ENCODE measurements at places on chromosomes 2 and 18. TPM values are rescaled to one million over a fixed set of nuclear protein-coding genes. Genes with fewer than 3 reads are reported as not detected.

GRCh38 chr2:190563109-190563508 lies 28.6 kb upstream of the NEMP2 start:
- H3K4me3 ChIP-seq, result no peak overlapping the region
- DNase-seq, result no peak
- no peak overlapping the region for H3K27ac ChIP-seq

DNA sequence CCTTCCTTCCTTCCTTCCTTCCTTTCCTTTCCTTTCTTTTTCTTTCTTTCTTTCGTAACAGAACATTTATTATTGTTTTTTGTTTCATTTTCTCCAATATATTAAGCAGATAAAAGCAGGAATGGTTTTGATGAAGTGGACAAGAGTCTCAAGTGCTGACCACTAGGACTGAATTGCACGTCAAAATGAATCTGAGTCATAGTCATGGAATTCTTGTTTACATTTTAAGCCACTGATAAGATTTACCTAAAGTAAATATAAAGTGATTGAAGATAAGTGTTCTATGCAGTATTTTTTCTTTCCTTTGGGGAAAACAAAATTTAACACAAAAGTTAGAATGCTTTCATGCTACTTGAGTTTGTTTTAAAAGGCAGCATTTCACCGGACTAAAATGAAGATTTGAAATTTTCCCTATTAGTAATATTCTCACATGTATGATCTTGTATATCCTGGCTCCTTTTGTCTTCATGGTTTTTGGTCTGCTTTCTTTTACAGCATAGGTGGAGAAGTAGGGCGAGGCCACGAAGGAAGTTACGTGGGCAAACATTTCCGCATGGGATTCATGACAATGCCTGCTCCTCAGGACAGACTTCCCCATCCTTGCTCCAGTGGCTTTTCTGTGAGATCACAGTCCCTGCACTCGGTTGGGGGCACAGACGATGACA lies 113.5 kb downstream of the NYAP2 start:
- no peaks in the 10 kb centered on the region for H3K27me3 ChIP-seq
- peaks cover 10% of the 10 kb centered on the region for H3K4me1 ChIP-seq
- H3K4me3 ChIP-seq, result no peak overlapping the region
- DNase-seq, result peak; percentile 49
- H3K36me3 ChIP-seq, result no peaks in the 10 kb centered on the region

- no peak overlapping the region for H3K27ac ChIP-seq
- no peak overlapping the region for H3K4me3 ChIP-seq
- no peak for DNase-seq
- H3K36me3 ChIP-seq, result no peaks in the 10 kb centered on the region
- H3K27me3 ChIP-seq, result no peaks in the 10 kb centered on the region
Measured at GRCh38 chr18:69691008-69691760, 256.5 kb downstream of the CD226 start.

DNA sequence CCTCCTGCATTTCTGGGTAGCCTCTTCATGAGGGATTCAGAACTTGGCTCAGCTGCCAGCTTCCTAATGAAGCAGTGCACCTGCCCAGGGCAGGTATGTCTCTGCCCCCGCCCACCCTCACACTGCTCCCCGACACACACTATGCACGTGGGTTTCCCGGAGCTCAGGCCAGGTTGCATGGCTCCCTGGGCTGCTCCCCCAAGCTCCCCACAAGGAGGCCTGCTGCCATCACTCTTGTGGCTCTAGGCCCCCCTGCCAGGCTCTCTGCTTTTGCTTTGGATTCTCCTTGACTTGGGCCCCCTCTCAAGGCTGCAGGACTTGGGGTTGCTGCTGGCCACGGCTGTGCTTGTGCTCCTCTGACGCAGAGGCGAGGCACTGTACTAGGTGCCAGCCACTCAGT lies 43.6 kb downstream of the ADD2 start:
- no peak overlapping the region for H3K27ac ChIP-seq
- no peaks in the 10 kb centered on the region for H3K4me1 ChIP-seq
- H3K27me3 ChIP-seq, result 0 out of 2 replicates have a peak, but pooled peaks cover 7% of the 10 kb centered on the region
- DNase-seq, result no peak

The ANO7 gene
- 2.6 TPM for total RNA-seq

The GAL3ST2 gene
- not detected for total RNA-seq

The OTOF gene
- total RNA-seq, result not detected

- no peaks in the 10 kb centered on the region for H3K36me3 ChIP-seq
- H3K27ac ChIP-seq, result no peak overlapping the region
- no peak overlapping the region for H3K4me3 ChIP-seq
- DNase-seq, result peak; percentile 44
- no peaks in the 10 kb centered on the region for H3K27me3 ChIP-seq
- H3K4me1 ChIP-seq, result peaks cover 17% of the 10 kb centered on the region
Measured at GRCh38 chr2:37415128-37415820, 70.8 kb downstream of the QPCT start.

- no peak for DNase-seq
- no peaks in the 10 kb centered on the region for H3K27me3 ChIP-seq
- no peaks in the 10 kb centered on the region for H3K36me3 ChIP-seq
- no peak overlapping the region for H3K27ac ChIP-seq
Measured at GRCh38 chr2:179646862-179647587, 214.4 kb downstream of the ZNF385B start.

The LCT gene
- total RNA-seq, result not detected

DNA sequence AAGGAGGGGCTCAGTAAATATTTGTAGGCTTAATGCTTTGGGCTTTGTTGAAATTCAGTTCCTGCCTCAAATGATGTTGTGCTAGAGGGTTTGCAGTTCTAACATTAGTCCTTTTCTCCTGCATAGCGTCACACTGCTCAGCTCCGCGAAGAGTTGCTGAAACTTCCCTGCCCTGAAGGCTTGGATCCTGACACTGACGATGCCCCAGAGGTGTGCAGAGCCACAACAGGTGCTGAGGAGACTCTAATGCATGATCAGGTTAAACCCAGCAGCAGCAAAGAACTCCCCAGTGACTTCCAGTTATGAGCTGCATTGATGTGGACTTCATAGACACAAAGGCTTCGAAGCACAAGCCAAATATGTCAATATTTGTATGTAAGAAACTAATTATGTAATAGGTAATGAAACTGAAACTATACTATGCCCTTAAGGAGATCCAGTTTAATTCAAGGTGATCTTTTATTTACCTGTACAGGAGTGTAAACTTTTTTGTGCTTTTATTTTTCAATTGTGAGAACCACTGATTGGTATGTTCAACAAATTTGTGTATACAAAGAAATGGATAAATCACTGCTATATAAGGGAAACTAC lies 10.2 kb upstream of the TTC27 start:
- H3K36me3 ChIP-seq, result peaks cover 20% of the 10 kb centered on the region
- no peaks in the 10 kb centered on the region for H3K4me1 ChIP-seq
- no peak overlapping the region for H3K27ac ChIP-seq
- no peak for DNase-seq
- no peak overlapping the region for H3K4me3 ChIP-seq

The SERPINB10 gene
- total RNA-seq, result not detected

- H3K4me3 ChIP-seq, result no peak overlapping the region
- H3K27me3 ChIP-seq, result no peaks in the 10 kb centered on the region
- no peaks in the 10 kb centered on the region for H3K36me3 ChIP-seq
Measured at GRCh38 chr2:95075440-95076132, 46.0 kb downstream of the MRPS5 start.

- H3K4me3 ChIP-seq, result peak overlapping the region; percentile 75
- H3K4me1 ChIP-seq, result peaks cover 19% of the 10 kb centered on the region
Measured at GRCh38 chr2:65130664-65131175, 814 bp upstream of the RAB1A start.

GRCh38 chr2:157747695-157748370 lies 119.2 kb upstream of the ACVR1C start:
- DNase-seq, result no peak
- no peak overlapping the region for H3K27ac ChIP-seq
- H3K27me3 ChIP-seq, result no peaks in the 10 kb centered on the region
- no peak overlapping the region for H3K4me3 ChIP-seq

DNA sequence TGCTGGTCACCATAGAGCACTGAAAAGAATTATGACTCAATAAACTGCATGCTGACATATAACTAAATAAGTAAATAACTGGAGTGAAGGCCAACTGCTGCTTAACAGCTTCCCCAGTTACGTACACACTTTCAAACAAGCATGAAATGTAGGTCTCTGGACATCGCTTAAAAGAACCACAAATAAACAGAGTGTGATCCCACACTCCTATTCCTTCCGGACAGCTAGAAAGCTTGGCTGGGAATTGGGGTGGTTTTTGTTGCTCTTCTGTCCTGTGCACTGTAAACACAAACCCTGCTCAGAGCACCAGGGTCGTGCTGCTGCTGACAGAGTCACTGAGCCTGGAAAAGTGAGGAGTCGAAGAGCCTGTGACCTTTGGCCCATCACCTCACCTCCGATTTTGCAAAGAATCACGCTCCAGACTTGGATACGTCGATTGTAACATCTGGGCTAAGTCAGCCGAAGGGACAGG lies 162.7 kb upstream of the NT5C1B start:
- peaks cover 35% of the 10 kb centered on the region for H3K4me1 ChIP-seq
- peak; percentile 76 for DNase-seq
- H3K27ac ChIP-seq, result peak overlapping the region; percentile 92
- peak overlapping the region; percentile 20 for H3K4me3 ChIP-seq
- H3K27me3 ChIP-seq, result no peaks in the 10 kb centered on the region

- H3K27me3 ChIP-seq, result no peaks in the 10 kb centered on the region
- H3K27ac ChIP-seq, result no peak overlapping the region
- no peak overlapping the region for H3K4me3 ChIP-seq
- H3K36me3 ChIP-seq, result no peaks in the 10 kb centered on the region
Measured at GRCh38 chr18:47260924-47261701, 9.7 kb upstream of the SKOR2 start.

The ZNF521 gene
- total RNA-seq, result 0.04 TPM

DNA sequence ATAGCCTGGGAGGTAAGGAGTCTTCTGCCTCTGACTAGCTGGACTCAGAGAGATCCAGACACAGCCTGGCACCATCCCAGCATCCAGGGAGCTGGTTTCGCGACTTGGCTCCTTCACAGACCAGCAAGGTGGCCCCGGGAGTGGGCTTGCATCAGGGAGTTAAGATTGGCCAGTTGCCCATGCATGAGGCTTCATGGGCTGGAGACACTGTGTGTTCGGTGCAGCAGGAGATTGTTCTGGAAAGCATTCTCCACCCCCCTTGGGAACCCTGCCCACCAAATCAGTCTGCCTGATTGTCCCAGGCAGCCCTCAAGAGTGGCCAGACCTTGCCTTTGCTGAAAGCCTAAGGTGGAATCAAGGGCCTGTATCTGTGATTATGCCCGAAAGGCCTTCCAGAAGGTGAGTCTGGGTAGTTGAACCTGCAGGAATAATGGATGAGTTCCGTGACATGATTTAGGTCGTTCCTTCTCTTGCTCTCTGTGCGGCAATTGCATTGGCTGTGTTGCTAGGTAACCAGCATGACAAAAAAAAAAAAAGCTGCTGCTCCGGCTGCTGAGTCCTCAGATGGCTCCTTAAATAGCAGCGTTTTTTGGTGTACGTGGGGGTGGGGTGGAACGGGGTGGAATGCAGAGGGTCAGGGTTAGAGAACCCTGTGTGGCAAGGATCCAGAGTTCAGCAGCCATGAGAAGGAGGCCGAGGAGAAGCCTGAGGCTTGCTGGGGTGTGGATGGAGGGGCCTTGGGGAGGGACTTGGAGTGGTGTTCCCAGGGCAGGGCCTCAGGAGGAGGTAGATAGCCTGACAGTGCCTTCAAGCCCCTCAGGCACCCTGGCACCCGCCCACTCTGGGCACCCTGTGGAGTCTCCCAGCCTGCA lies 93.0 kb upstream of the MCFD2 start:
- H3K27me3 ChIP-seq, result no peaks in the 10 kb centered on the region
- no peak for DNase-seq
- no peaks in the 10 kb centered on the region for H3K36me3 ChIP-seq
- H3K27ac ChIP-seq, result no peak overlapping the region

DNA sequence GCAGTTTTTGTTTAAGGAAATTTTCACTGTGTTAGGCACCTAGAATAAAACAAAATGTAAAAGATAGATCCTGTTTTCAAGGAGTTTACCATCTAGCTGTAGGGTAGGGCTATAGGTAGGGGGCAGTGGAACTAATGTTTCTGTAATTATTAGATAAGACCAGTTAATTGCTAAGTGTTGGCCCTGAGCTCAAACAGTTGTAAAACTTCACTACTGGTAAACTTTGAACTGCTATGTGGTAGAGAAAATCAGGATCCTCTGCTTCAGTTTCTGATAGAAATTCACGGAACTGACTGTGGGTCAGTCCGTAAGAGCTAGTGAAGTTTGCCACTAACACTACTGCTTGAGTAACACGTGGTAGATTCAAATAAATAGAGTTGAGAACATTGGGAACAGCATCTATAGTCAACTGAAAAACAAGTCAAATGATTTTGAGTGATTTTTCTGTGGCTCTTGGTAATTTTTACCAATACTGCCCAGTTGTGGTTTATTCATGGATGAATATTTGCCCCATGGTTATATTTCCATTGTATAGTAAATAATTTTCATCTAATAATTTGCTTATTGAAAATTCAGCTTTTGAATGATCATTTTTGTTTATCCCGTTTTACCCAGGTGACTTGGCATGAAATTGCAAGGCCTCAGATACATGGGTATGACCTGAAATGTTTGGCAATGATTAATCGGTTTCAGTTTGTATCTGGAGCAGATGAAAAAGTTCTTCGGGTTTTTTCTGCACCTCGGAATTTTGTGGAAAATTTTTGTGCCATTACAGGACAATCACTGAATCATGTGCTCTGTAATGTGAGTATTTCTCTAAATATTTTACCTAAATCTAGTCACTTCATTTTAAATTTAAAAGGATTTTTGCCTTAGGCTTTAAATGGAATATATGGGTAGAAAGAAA lies 26.4 kb downstream of the ELP2 start:
- no peaks in the 10 kb centered on the region for H3K4me1 ChIP-seq
- no peak for DNase-seq
- no peaks in the 10 kb centered on the region for H3K27me3 ChIP-seq
- H3K4me3 ChIP-seq, result no peak overlapping the region

The WNT10A gene
- 0.40 TPM for total RNA-seq

- H3K27ac ChIP-seq, result no peak within 1 kb of the TSS
- peak; percentile 36 for DNase-seq
- H3K4me1 ChIP-seq, result peaks cover 3% of the 10 kb centered on the region
- H3K4me3 ChIP-seq, result peak within 1 kb of the TSS; percentile 66
Measured at GRCh38 chr18:34224423-34225217, at the start of gene NOL4. Gene NOL4, minus strand, starts transcription at chr18:34224913. Its CDS starts 1,660 bp downstream, at chr18:34223253.

GRCh38 chr2:241009601-241010530 lies 11.4 kb downstream of the SNED1 start:
- H3K27me3 ChIP-seq, result no peaks in the 10 kb centered on the region
- DNase-seq, result peak; percentile 48
- peak overlapping the region; percentile 7 for H3K27ac ChIP-seq
- peaks cover 9% of the 10 kb centered on the region for H3K4me1 ChIP-seq
- peak overlapping the region; percentile 52 for H3K4me3 ChIP-seq

DNA sequence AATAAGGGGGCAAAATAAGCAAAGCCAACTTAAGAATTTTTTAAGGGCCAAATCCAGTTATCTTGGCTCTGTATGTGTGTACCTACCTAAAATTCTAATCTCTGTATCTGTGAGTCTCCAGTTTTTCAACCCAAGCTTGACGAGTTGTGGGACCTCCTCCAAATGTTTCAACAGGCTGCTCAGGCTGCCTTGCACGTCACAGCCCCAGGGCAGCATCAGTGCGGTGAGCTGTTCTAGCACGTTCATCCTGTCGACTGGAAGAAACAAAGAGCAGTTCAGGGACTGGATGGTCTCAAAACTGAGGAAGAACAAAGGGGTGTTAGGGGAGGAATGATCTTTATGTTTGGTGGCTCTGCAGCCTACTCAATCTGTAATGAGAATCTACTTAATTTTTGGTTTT lies 29.4 kb downstream of the NLRC4 start:
- no peak for DNase-seq
- H3K4me3 ChIP-seq, result no peak overlapping the region
- no peak overlapping the region for H3K27ac ChIP-seq
- H3K27me3 ChIP-seq, result no peaks in the 10 kb centered on the region
- H3K4me1 ChIP-seq, result peaks cover 11% of the 10 kb centered on the region
- no peaks in the 10 kb centered on the region for H3K36me3 ChIP-seq

- no peaks in the 10 kb centered on the region for H3K27me3 ChIP-seq
- peak; percentile 96 for DNase-seq
- H3K4me3 ChIP-seq, result no peak overlapping the region
- no peaks in the 10 kb centered on the region for H3K36me3 ChIP-seq
- H3K27ac ChIP-seq, result peak overlapping the region; percentile 96
Measured at GRCh38 chr2:220279372-220279771, 651.9 kb downstream of the SLC4A3 start.
